H7 (cell line): ENCODE measurements at places on chromosomes 1 and 21. TPM values are rescaled to one million over a fixed set of nuclear protein-coding genes. Genes with fewer than 3 reads are reported as not detected.
A peak's percentile ranks its signal among the peaks of the same experiment; 100 is the strongest.

GRCh38 chr1:109111386-109112055 is 2.4 kb upstream of the ELAPOR1 start:
- DNase-seq: no peak

DNA sequence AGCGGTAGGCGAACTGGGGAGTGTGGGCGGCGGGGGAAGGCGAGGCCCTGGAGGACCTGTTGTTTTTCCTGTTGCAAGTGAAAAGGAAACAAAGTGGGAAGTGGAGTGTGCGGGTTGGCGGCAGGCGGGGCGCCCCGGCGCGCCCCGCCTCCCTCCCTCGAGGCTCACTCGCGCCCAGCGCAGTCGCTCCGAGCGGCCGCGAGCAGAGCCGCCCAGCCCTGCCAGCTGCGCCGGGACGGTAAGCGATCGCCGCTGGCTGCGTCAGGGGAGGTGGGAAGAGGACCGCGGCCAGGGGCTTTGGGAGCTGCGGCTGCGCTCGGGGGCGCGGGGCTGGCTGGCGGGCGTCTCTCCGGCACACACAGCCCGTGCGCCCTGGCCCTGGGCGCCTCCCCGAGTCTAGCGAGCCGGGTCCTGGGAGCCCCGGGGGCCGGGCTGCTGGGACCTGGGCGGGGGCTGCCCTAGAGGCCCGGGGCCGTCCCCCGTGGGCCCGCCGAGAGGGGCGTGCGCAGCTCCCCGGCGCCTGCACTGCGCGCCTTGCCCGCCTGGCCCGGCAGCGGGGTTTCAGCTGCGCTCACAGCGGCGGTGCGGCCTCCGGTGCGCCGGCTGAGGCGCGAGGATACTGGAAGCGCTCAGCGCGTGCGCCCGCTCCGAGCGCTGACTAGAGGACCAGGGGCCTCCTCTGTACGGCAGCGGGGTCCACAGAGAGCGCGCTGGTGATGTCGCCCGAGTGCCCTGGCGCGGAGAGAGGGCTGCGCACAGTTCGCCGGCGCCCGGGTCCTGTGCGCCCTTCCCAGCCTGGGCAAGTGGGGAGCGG is at the start of gene PIK3CD:
TSS of gene PIK3CD (plus strand) at position 167 of the 814 bp plus-strand sequence. CDS start 58,725 bp downstream, outside the sequence.
- peak; percentile 91 for DNase-seq

DNA sequence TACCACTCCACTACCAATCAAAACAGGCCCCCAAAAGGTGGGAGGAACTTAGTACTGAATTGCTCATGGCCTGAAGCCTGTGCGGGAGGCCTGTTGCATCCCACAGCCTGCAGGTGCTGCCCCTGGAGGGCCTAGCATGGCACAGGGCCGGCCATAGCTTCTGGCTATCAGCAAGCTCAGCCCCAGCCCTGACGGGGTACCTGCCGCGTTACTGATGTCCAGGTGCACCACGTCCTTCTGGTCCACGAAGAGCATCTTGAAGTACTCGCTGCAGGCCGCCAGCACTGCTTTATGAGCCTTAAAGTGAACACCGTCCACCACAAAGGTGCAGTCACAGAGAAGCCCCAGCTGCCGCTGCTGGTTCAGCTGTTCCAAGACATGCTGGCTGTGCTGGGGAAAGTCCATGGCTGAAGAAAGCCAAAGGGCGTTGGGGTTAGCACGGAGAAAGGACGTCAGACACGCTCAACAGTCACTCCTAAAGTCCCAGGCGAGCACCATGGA is 27.8 kb downstream of the ZBTB17 start:
- peak; percentile 77 for DNase-seq

DNA sequence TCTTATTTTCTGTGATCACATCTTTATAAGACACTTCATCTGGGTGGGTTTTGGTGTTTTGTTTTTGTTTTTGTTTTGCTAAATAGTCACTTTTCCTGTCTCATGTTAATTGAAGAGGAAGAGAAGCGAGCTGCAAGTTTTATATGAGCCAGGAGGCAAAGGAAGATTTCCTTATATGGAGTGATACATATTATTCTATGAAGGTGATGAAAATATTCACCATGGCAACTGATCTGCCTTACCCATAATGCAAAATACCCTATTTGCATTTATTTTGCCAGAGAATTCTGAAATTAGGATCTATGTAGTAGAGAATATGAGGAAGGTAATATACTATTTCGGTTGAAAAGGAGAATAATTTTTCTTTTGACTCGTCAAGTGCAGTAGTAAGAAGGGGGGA is 13.9 kb downstream of the CXADR start:
- DNase-seq: no peak

GRCh38 chr1:163231385-163231784 is 28.7 kb upstream of the RGS5 start:
- no peak for DNase-seq

GRCh38 chr21:28993293-28993629 is 584 bp upstream of the LTN1 start:
- no peak for DNase-seq

DNA sequence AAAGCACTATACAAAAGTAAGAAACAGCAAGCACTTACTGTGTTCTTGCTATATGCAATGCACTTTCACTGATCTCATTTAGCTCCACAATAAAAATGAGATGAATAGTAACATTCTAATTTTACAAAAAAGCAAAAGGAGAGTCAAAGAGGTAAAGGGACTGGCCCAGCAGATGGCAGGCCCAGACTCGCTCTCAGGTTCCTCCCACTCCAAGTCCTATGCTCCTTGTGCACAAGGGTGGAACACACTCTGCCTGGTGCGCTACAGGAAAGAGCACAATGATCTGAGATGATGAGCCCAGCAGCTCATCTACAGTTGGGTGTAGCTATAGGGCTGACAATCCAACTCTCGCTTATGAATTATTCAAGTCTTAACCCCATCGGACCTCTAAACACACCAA is 94.1 kb upstream of the LYST start:
- no peak for DNase-seq

TDRKH gene
- total RNA-seq: 20.9 and 25.0 TPM in 2 replicates

CELA3A gene
- not detected in 2 replicates for total RNA-seq

S100A3 gene
- 0.30 and 0.31 TPM in 2 replicates for total RNA-seq
